Left lung (tissue), 14 donors: ENCODE measurements at places on chromosomes 16 and 17.

GRCh38 chr16:27771201-27771910 lies 221.4 kb downstream of the KATNIP start:
- H3K36me3 ChIP-seq: peaks cover 84% of the 10 kb centered on the region
- H3K4me3 ChIP-seq: no peak overlapping the region
- H3K27me3 ChIP-seq: no peaks in the 10 kb centered on the region
- no peaks in the 10 kb centered on the region for H3K4me1 ChIP-seq

- DNase-seq: no peak
- peaks cover 13% of the 10 kb centered on the region for H3K4me1 ChIP-seq
- peaks cover 98% of the 10 kb centered on the region for H3K36me3 ChIP-seq
- no peak overlapping the region for H3K27ac ChIP-seq
Observed at GRCh38 chr16:68351463-68351862, 40.6 kb downstream of the PRMT7 start.

DNA sequence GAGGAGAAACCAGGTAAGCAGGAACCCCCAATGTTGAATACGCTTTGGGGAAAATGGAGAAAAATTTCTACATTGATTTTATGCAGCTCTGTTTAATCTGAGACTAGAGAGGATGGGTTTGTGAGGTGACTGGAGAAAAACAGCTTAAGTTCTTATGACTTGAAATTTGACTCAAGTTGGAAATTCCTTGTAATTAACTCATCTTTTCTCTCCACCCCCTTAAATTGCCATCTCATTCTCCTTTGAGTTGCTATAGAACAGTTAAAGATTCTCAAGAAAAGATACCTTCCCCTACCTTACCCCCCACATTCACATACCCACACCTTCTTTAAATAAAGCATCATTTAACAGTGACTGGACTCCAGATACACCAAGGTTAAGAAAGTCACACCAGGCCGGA lies 24.2 kb downstream of the ZNRF1 start:
- H3K36me3 ChIP-seq: no peaks in the 10 kb centered on the region
- H3K4me3 ChIP-seq: no peak overlapping the region
- no peak for DNase-seq
- H3K4me1 ChIP-seq: no peaks in the 10 kb centered on the region

- H3K36me3 ChIP-seq: no peaks in the 10 kb centered on the region
- no peak overlapping the region for H3K27ac ChIP-seq
- no peaks in the 10 kb centered on the region for H3K27me3 ChIP-seq
Observed at GRCh38 chr17:10628756-10629155, 28.4 kb downstream of the MYH3 start.

DNA sequence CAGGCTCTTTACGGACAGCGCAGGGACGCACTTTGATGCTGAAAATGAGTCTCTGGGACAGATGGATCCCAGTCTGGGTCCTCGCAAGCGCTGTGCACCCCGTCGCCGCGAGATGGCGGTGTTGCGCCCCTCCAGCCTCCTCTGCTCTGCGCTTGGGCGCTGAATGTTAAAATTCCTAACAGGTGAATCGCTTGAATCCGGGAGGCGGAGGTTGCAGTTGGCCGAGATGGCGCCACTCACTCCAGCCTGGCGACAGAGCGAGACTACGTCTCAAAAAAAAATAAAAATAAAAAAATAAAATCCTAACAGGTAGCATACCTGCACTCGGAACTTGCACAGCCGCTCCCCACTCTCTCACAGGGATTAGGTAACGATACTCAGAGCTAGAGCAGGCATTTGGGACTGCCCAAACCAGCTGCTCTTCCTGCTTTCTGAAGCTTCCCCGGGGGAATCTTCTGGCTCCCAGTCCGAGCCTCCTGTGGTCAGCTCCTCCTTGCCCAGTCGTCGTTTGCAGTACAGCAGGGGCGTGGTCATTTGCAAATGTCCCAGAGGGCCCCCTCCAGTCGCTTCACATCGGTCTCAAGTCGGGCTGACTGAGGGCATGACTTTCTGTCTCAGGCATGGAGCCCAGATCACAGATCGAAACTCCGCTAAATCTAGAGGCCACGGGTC lies 26.2 kb upstream of the OSGIN1 start:
- DNase-seq: peak; percentile 46
- no peaks in the 10 kb centered on the region for H3K4me1 ChIP-seq
- no peaks in the 10 kb centered on the region for H3K27me3 ChIP-seq
- H3K27ac ChIP-seq: peak overlapping the region; percentile 67
- no peak overlapping the region for H3K4me3 ChIP-seq

DNA sequence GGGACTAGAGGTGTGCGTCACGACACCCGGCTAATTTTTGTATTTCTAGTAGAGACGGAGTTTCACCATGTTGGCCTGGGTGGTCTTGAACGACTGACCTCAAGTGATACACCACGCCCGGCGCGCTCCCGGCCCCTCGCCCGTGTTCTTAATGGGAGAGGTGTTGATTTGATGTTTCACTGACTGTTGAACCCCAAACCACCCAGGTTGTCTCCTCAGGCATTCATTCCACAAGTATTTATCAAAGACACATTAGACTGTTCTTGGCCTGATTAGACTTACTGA lies 1.4 kb downstream of the CENPN start:
- H3K27ac ChIP-seq: peak overlapping the region; percentile 97
- no peaks in the 10 kb centered on the region for H3K27me3 ChIP-seq
- peaks cover 12% of the 10 kb centered on the region for H3K36me3 ChIP-seq
- peak overlapping the region; percentile 91 for H3K4me3 ChIP-seq
- H3K4me1 ChIP-seq: peaks cover 22% of the 10 kb centered on the region

- no peaks in the 10 kb centered on the region for H3K27me3 ChIP-seq
- H3K36me3 ChIP-seq: no peaks in the 10 kb centered on the region
- H3K4me3 ChIP-seq: no peak overlapping the region
- no peaks in the 10 kb centered on the region for H3K4me1 ChIP-seq
- no peak for DNase-seq
Observed at GRCh38 chr17:65504141-65504540, 57.3 kb downstream of the AXIN2 start.

DNA sequence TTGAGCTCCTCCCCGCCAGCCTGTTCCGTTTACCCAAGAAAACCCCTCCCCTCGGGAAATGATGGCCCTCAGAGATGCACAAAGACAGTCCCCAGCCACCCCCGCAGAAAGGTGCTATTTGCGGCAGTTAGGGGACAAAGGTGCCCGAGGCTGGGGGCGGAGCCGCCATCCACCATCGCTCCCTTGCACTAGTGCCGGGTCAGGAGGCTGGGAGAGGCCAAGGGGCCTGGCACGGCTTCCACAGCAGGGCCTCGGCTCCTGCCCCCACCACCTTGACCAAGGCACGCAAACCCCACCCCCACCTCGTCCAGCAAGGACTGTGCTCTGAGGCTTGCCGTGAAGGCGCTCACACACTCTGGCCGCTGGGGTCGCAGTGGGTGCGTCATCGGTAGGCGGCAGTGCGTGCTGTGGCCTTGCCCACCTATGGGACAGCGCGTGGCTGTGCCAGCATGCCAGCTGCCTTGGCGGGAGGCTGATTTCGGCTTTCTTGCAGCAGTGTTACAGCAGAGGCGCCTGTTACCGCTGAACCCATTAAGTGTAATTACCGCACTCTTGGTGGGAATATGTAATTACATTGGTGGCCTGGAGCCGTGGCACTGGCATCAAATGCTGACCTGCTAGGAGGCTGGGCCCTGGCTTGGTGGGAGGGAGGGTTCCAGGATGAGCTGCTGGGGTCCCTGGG lies 31.8 kb downstream of the TPSG1 start:
- no peaks in the 10 kb centered on the region for H3K4me1 ChIP-seq
- H3K27me3 ChIP-seq: no peaks in the 10 kb centered on the region
- H3K4me3 ChIP-seq: no peak overlapping the region
- no peaks in the 10 kb centered on the region for H3K36me3 ChIP-seq
- DNase-seq: no peak
- no peak overlapping the region for H3K27ac ChIP-seq

DNA sequence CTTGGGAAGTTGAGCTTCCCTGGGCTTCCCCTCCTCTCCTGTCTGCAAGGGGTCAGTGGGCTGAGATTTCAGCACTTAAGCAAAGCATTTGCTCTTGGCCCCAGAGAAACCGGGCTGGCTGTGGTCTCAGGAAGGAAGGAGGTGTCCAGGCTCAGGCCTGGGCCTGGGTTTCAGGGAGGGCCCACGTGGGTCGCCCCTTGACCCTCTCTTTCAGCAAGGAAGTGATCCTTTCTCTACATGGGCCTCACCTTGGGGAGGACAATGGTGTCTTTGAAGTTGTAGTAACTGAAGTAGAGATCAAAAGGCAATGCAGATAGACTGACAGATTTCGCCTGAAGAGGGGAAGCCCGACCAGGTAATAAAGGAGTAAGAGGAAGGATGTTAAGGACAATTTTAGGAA lies 2.7 kb downstream of the NOD2 start:
- H3K4me3 ChIP-seq: no peak overlapping the region
- no peak for DNase-seq
- H3K4me1 ChIP-seq: peaks cover 27% of the 10 kb centered on the region
- no peaks in the 10 kb centered on the region for H3K36me3 ChIP-seq
- no peaks in the 10 kb centered on the region for H3K27me3 ChIP-seq

GRCh38 chr16:56812884-56813283 lies 52.1 kb upstream of the SLC12A3 start:
- no peaks in the 10 kb centered on the region for H3K4me1 ChIP-seq
- no peak overlapping the region for H3K4me3 ChIP-seq
- no peaks in the 10 kb centered on the region for H3K27me3 ChIP-seq
- no peaks in the 10 kb centered on the region for H3K36me3 ChIP-seq
- H3K27ac ChIP-seq: no peak overlapping the region
- no peak for DNase-seq
